ENCODE measurements at places on chromosomes 6 and 20.

DNA sequence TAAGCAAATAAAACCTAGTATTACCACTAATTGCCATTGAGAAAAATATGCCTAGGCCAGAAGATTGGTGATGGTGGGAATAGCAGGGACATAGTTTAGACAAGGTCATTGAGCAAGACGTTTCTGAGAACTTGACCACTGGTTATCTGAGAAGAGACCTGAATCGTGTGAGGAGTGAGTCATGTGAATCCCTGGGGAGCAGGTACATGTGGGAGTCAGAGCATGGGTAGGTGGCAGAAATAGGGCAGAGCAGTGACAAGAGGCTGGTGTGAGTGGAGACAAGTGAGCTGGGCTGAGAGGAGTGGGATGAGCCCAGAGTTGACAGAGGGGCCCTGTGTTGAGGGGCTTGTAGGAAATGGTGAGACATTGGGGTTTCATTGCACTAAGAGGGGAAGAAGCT lies 16.4 kb downstream of the MICA start:
- DNase-seq = no peak

DNA sequence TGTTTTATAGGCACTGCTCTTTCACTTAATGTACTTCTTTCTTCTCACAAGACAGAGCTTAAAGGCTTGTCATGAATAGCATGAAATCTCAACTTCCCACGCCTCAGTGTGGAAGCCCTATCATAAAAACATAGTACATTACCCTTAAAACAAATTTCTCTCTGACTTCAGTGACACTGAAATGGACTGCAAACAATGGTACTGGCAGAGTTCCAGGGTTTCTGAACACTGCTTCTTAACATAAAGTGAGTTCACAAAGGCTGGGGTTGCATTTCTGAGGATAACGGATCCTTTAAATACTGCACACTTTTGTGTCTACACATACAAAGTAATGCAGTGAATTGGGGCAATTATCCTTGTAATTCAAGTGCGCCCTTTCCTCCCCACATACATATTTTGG lies 32.3 kb upstream of the PLEKHG1 start:
- no peak for DNase-seq

- DNase-seq = no peak
These were observed 15.1 kb upstream of the HCK start for GRCh38 chr20:32036716-32037485.

GRCh38 chr6:74756923-74757322 lies 448.9 kb downstream of the COL12A1 start:
- no peak for DNase-seq

GRCh38 chr20:43358811-43359210 lies 98.9 kb upstream of the SRSF6 start:
- no peak for DNase-seq

GRCh38 chr6:5337573-5337972 lies 76.3 kb downstream of the FARS2 start:
- no peak for DNase-seq

- DNase-seq = no peak
These were observed 97.5 kb downstream of the PRKN start for GRCh38 chr6:162630069-162630468.

DNA sequence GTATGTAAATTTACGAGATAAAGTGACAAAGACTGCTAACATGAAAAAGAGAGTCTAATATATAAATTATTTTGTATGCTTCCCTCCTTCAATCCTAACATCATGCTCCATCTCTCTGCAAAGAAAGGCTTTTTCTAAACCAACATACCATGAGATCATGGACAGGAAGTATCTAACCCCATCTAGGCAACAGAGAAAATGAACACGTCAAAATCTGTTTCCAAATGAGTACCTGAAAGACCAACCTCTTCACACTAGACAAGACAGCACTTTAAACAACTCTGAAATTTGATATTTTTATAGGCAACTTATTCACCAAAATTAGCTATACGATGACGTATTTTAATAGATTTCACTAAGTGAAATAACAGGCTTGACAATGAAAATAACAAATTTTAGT lies 54.6 kb downstream of the MAN1A1 start:
- DNase-seq = no peak

DNA sequence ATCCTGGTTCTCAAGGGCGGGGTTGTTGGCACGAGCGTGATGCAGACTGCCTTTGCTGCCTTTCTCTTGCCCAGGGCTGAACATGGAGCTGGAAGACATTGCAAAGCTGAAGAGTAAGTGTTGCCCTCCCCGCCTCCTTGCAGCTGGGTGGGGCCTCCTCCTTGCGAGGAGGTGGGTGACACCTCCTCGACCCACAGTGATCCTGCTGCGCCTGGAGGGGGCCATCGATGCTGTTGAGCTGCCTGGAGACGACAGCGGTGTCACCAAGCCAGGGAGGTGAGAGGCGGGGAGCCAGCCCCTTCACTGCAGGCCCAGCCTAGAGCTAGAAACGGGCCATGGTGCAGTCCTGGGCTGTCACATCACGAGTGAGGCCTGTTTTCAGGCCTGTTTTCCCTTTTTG lies 18.4 kb upstream of the TNFRSF6B start:
- DNase-seq = no peak

GRCh38 chr20:61138566-61138965 lies 113.5 kb upstream of the CDH4 start:
- DNase-seq = no peak

GRCh38 chr6:129853996-129854711 lies 7.0 kb downstream of the TMEM244 start:
- DNase-seq = no peak

- no peak for DNase-seq
These were observed 317.6 kb downstream of the CLIC5 start for GRCh38 chr6:45698046-45698445.

- no peak for DNase-seq
These were observed 18.0 kb upstream of the BCAS1 start for GRCh38 chr20:54088430-54088829.

DNA sequence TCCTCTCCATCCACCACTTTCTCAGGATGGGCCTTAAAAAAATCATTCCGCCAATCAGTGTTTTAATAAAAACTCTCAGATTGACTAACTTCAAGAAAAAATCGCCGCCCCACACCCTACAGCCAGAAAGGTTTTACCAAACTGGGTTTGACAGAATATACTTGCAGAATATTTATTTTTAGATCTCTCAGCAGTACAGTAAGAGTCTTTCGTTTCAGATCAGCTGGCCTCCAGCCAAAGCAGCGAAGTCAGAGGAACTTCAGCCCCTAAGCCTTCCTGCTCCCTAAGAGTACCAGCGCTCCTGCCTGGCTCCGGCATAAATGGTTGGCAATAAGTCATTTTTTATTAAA lies 24.7 kb downstream of the TBC1D7 start:
- DNase-seq = no peak

DNA sequence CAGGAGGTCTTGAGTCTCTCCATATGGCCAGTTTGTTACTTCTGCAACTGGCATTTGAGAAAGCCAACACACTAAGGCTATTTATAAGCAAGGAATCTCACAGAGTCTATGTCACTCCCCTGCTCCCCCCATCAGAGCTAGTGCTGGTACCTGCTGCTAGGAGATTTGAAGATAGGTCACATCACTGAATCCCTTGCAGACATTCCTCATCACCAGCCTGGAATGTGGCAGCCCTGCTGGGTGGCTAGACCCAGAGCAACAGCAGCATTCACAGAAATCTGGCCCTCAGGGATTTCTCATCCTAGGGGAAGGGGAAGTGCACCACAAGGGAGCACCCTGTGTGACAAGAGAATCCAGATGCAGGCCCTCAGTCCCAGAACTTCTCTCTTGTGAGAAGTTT lies 672.1 kb downstream of the HACE1 start:
- no peak for DNase-seq

- DNase-seq = no peak
These were observed 36.5 kb upstream of the PSMF1 start for GRCh38 chr20:1081891-1082290.

GRCh38 chr6:73286752-73287151 lies 23.8 kb upstream of the KHDC1 start:
- DNase-seq = no peak

DNA sequence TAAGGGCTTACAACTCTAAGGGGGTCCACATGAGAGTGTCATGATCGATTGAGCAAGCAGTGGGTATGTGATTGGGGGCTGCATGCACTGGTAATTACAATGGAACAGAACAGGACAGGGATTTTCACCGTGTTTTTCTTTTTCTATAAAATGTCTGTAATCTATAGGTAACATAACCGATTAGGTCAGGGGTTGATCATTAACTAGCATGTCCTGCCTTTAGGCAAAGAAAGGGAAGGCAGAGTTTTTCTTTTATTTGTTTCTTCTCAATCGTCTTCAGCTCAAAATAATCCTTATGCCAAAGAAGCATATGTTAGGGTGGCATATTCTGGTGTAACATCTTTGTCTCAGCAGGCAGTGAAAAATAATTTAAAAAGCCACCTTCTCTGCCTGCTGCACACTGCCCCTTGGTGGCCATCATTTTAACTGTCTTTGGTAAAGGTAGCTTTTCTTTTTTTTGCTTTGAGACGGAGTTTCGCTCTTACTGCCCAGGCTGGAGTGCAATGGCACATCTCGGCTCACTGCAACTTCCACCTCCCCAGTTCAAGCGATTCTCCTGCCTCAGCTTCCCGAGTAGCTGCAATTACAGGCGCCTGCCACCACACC lies 9.7 kb upstream of the CEP43 start:
- DNase-seq = no peak

- no peak for DNase-seq
These were observed 51.9 kb downstream of the HIVEP2 start for GRCh38 chr6:142893088-142893487.

DNA sequence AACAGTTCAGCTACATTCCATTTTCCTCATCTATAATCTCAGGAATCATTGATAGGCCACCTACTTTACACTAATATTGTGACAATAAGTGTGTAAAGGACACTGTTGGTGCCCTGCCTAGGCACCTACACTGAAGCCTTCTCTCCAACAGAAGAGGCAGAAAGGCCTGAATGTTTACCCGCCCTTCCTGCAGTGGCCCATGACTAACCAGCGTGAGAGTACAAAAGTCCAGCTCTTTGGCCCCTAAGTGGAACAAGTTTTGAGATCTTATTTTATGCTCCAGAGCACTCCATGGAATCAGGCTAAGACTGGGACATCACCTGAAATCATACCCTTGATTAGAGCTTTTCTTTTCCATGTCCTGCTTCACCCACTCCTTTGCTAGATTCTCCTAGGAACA lies 359.7 kb downstream of the ARHGAP18 start:
- DNase-seq = no peak

DNA sequence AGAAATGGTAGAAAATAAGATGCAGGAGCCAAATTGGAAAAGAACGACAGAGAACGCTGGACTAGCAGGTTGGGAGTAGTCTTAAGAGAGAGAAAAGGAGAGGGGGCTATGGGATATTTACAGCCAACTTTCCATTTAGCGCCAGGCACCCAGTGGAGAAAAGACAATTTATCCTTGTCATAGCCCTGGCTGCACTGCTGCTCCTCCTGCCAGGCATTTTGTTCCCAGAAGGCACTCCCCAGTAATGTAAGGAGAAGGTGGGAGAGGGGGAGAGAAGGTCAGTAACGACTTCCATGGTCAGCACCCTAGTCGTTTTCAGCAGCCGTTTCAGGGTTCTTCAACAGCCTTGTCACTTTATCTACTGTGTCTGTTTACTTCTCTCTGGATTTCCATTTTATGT lies 159.0 kb downstream of the TRMT11 start:
- no peak for DNase-seq

DNA sequence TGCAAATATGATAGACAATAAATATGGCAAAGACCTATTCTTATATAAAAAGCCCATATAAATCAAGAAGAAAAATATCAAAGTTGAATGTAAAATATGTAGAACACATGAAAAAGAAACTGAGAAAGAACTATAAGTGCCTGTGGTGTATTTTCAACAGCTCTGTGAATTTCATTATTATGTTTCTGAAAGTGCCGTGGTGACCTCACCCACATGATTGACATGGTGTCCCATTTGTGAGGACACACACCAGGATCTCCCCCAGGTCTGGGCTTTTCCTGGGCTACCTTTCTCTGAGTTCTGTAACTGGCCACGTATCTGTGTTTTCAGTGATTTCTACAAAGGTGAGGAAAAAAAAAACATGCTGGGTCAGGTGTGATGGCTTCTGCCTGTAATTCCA lies 86.7 kb downstream of the BMP6 start:
- DNase-seq = no peak

- no peak for DNase-seq
These were observed 109.8 kb downstream of the PTPRK start for GRCh38 chr6:128410584-128410983.

- DNase-seq = no peak
These were observed 16.1 kb upstream of the CTCFL start for GRCh38 chr20:57540890-57541580.

GRCh38 chr20:18609741-18610140 lies 21.9 kb downstream of the DTD1 start:
- no peak for DNase-seq

DNA sequence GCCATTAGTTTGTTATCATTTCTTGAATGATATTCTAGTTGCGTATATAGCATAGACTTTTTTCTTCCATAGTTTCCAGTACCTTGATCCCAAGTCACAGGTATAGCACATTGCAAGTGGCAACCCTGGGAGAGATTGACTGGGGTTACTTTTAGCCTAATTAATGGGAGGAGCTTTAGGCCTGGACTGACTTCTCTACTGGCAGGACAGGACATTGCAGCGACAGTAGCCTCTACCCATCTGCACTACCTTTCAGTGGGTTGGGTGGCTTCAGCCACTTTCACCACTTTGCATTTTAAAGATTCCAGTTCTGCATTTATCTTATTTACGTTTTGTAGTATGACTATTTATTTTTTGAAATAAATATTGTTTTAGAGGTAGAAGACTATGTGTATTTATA lies 320.3 kb downstream of the RIMS1 start:
- DNase-seq = no peak
